ENCODE measurements at places on chromosomes 6 and 20.

- no peak for DNase-seq
These were observed 179.3 kb downstream of the CARMIL1 start for GRCh38 chr6:25458485-25458884.

DNA sequence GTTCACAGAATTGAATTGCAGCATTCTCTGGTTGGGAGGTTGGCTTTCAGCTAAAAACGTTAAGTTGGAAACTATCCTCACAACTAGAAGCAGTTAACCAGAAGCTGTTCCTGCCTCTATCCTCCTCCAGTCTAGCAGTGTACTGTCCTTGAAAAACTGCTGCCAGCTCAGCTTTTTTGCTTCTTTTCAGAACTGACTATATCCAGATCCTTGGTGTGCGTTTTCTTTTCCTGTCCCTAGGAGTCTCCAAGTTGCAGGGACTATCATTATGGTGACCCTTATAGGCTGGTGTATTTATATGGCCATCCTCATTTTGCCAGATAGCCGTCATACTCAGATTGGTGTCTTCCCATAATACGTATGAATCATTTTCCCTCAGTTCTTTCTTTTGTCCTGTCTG is 5.5 kb downstream of the ITCH start:
- no peak for DNase-seq

- DNase-seq = no peak
These were observed 481.1 kb downstream of the BMP2 start for GRCh38 chr20:7248281-7249201.

- no peak for DNase-seq
These were observed 30.8 kb downstream of the SLC2A10 start for GRCh38 chr20:46740214-46740609.

DNA sequence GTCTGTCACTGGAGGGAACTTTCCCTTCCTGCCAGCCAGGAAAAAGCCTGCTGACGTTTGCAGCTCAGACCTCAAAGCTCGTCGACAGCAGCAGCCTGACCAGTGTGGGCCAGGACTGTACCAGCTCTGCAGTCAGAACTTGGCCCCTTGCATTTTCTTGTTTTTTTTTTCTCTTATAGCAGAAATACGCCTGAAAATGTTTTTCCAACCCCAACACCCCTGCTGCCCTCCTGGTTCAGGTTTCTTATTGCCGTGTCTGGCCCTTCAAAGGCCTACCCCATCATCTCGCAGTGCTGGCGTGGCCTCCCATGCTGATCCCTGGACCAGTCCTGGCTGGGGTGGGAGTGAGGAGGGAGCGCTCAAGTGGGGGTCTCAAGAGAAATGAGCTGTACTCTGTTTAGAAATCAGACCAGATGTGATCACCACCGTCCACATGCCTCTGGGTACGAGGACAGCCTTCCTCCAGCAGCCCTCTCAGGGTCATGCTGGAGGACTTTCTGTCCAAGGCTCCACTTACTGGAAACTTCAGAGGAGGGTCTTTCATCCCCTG is 169.0 kb downstream of the FOXC1 start:
- DNase-seq = no peak

DNA sequence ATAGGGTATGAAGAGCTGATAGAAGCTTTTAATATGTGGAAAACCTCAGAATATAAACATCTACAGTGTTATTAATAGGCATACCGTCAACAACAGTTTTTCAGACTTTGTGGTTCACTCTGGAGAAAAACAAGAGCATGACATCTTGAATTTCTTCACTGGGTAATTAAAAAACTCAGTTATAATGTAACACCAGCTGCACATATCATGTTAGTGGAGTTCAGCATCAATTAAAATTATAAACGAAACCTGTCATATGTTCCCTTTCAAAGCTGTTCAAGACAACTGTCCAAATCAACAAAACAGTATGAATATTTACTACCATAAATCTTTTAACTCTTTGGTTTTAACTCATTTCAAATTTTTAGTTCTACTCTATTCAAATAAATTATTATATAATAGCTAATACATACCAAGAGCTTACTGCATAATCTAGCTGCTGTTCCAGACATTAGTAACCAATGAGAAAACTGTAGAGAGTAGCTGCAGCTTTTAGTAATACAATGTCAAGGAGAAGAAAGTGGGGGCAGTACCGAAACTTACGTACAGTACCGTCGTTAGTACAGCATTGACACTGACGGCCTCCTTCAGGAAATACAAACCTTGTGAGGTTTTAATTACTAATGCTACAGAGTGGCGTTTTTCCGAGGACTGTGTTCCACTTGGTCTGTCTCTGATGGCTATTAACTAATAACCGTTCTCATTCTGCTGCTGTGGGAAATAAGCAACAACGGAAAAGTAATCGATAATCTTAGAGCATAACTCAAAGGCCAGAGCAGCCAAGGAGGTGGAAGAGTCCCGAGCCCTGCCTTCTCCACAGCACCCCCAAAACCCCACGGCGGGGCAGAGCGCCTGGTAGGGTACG is 532 bp upstream of the PM20D2 start:
- peak; percentile 78 for DNase-seq

DNA sequence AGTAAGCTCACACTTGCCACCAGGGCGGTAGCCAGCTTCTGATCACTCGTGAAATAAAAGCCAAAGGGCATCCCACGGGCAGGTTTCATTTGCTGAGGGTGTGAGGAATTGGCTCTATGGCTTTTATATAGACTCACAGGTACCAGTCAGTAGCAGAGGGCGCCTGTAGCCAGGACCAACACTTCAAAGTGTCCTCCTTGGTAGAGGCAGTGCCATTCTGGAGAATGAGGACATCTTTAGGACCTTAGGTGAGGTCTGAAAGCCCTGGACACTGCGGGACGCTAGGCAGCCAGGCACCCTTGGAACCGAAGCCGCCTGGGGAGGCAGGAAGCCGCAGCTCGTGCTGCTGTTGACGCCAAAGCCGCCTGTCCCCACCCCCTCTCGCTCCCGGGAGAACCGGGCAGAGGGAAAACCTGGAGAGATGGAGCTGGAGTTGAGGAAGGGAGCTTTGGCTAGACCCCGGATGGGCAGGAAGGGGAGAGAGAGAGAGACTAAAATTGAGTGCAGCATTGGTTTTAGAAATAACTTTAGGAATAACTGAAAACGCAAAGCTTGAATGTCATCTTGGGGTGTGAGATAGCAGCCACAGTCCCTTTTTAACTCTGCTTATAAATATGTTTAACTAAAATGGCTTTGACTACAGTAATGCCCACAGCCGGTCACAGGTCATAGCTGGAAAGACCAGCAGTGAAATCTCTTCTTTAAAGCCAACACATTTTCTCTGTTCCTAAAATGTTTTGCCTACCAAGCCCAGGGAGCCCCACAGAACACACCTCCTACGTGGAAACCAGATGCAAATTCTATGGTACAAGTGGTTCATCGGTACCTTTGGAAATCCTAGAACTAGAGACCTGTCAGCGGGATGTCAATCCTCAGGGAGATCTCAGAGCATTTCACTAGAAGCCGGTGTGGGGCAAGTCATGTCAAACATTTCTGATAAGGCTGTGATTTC is 128.5 kb upstream of the CDYL start:
- DNase-seq = peak; percentile 20

DNA sequence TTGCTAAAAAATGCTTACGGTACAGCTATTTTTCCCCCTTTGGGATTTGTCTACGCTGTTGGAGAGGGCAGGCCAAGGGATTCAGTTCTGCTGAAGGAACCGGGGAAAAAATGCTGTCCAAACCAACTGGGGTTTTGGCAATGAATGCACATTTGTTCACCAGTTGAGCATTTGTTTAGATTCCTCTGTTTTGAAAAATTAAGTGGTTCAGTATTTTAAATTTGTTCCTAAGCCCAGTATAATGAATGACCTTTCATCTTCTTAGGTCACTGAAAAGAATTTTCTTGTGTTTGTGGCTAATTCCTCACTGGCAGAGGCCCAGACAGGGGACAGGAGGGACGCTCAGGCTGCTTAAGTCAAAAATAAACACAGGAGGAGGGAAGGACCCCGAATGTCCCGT is 10.8 kb upstream of the EYA2 start:
- no peak for DNase-seq

GRCh38 chr6:100432136-100432535 is 32.6 kb downstream of the SIM1 start:
- no peak for DNase-seq

- no peak for DNase-seq
These were observed 84.6 kb downstream of the ID4 start for GRCh38 chr6:19921786-19922185.

GRCh38 chr6:93418033-93418407 is 1.3 kb downstream of the EPHA7 start:
- DNase-seq = no peak

DNA sequence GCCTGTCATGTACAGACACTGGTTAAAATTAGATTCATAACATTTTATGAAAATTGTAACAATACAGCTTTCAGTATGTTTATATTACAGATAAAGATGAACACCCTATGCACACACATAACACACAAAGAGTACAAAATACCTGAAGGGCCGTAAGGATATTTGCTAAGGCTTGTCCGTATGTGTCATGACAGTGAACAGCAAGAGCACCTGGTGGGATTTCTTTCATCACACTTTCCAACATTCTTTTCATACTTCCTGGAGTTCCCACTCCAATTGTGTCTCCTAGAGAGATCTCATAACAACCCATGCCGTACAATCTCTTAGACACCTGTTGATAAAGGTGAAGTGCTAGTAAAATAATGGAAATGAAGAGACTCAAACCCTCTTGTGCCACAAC is 83.7 kb downstream of the HMGCLL1 start:
- DNase-seq = no peak

DNA sequence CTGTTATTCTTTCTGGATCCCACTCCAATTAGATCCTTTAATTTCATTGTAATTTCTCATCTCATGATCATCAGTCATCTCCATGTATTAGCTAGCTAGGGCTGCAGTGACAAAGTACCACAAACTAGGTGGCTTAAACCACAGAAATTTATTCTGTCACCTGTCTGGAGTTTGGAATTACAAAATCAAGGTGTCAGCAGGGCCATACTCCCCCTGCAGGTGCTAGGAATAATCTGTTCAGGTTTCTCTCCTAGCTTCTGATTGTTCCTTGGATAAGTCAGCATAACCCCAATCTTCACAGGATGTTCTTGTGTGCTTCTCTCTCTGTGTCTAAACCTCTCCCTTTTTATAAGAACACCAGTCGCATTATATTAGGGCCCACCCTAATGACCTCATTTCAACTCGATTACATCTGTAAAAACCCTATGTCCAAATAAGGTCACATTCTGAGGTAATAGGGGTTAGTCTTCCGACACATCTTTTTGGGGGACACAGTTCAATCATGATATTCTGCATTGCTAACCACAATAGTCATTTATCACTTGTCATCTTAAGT is 40.5 kb downstream of the BEND6 start:
- DNase-seq = peak; percentile 14

DNA sequence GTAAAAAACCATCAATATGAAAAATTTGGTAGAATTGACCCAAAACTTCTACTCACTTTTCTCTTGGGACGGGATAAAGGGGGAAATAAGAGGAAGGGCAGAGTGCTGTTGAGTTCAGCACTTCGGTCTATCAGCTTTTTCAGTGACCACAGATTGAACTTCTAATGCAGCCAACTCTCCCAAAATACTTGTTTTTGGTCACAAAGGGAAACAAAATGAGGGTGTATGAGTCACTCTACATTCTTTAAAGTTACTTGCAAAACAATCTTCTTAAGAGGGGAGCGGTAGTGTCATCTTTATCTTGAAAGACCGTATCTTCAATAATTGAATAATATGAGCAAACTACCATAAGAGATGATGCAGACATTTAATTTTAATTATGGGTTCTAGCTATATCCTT is 661.3 kb downstream of the CD109 start:
- no peak for DNase-seq

- no peak for DNase-seq
These were observed 58.3 kb upstream of the GGTLC1 start for GRCh38 chr20:24046888-24047287.

- DNase-seq = peak; percentile 61
These were observed 650 bp downstream of the DCBLD1 start for GRCh38 chr6:117483004-117483644.

DNA sequence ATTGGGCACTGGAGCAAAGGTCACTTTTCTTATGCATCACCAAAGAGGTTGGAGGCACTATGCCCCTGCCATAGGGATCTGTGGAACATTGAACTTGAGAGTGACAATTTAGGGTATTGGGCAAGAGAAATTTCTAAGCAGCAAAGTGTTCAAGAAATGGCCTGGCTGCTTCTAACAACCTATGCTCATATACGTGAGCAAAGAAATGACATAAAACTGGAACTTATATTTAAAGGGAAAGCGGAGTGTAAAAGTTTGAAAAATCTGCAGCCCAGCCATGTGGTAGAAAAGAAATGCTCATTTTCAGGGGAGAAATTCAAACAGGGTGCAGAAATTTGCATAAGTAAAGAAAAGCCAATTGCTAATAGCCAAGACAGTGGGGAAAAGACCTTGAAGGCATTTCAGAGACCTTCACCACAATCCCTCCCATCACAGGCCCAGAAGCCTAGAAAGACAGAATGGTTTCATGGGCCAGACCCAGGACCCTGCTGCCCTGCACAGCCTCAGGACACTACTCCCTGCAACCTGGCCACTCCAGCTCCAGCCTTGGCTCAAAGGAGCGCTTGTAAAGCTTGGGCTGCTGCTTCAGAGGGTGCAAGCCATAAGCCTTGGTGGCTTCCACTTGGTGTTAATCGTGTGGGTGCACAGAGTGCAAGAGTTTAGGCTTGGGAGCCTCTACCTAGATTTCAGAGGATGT is 24.4 kb downstream of the NCR2 start:
- DNase-seq = no peak

DNA sequence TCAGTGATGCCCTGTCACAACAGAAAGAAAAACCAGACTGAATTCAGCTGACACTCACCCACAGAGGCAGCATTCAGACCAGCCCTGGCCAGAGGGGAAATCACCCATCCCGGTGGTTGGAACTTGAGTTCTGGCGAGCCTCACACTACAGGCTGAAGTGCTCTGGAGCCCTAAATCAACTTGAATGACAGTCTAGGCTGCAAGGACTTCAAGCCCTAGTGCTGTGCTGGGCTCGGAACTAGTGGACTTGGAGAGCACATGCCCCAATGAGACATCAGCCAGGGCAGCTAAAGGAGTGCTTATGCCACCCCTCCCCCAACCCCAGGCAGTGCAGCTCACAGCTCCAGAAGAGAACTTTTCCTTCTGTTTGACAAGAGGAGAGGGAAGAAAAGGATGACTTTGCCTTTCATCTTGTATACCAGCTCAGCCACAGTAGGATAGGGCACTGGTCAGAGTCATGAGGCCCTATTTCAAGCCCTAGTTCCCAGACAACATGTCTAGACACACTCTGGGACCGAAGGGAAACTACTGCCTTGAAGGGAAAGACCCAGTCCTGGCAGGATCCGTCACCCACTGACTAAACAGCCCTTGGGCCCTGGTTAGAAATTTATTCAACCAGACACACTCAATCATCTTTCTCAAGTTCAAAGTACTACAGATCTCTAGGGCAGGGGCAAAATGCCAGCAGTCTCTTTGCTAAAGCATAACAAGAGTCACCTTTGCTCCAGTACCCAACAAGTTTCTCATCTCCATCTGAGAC is 43.2 kb upstream of the PNRC1 start:
- no peak for DNase-seq

GRCh38 chr6:166795879-166796278 is 160.5 kb downstream of the RNASET2 start:
- DNase-seq = no peak

GRCh38 chr20:64070244-64070993 is 7.4 kb downstream of the TCEA2 start:
- DNase-seq = no peak

- no peak for DNase-seq
These were observed 63.3 kb downstream of the MAP3K4 start for GRCh38 chr6:161054876-161055275.
